ENCODE measurements at places on chromosomes 16 and 17. TPM values are rescaled to one million over a fixed set of nuclear protein-coding genes. Genes with fewer than 3 reads are reported as not detected.

DNA sequence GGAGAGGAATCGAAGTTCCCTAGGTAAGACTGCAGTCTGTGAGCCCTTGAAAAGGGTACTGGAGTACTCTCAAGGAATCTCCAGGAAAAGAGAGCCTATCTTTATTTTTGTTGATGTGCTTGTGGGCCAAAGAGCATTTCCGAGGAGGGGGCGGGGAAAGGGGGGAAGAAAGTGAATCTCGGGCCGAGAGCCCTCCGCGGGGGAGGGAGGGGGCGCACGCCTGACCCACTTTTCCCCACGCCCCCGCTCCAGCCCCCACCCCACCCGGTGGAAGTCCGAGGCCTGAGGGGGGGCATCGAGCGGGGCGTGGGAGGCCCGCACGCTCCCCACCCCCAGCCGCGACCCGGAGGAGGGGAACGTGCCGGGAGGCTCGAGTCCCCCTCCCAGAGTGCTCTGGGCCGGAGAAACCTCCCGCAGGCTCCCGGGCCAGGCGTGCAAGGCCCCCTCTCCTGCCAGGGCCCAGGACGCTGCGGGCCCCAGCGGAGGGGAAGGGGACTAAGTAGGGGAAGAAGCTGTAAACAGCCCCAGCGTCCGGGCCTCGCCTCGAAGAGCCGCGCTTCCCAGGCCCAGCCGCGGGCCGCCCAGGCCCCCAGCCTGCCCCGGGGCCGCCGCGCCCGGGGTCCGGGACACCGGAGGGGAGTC lies 444 bp downstream of the HELZ start:
- no peak for DNase-seq

DNA sequence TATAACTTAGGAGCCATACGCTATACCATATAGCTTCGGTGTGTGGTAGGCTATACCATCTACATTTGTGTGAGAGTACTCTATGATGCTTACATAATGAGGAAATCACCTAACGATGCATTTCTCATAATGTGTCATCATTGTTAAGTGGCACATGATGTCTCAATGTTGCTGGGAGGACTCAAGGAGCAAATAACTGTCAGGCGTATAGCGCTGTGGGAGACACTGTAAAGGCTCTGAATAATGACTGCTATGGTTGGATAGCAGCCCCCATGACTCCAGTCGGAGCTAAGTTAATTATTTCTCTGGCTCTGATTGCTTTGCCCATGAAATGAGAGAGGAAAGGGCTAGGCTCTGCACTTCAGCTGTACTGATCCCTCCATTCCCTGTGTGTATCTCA lies 197.2 kb downstream of the RGS9 start:
- no peak for DNase-seq

GRCh38 chr17:59230764-59231163 lies 10.5 kb downstream of the GDPD1 start:
- DNase-seq = no peak

DNA sequence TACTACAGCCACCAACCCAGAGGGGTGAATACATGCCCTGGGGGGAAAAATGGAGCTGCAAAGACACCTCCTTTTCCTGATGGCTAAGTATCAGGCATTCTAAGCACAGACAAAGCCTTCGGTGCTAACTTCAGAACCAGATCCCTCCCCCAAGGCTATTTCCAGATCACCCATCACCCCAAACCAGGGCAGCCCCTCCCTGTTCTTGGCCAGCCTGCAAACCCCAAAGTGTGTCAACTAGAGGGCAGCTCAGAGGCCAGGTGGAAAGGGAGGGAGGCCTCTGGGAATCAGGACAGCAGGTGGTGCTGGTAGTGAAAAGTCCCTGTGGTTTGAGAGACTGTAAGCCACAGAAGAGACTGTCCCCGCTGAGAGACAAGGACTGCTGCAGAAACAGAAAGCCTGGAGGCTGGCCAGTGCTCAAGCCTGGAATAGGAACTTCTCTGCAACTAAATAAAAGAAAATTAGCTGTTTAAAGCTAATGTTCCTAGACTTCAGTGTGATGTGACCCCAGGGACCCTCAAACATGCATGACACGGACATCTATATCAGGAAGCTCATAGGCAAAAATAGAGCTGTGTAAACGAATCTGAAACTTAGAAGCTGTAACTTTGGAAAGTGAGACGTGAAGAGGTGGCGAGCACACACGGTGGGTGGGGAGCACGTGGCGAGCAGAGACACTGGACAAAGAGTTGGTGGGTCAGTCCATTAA lies 9.1 kb downstream of the TUBG1 start:
- DNase-seq = no peak

DNA sequence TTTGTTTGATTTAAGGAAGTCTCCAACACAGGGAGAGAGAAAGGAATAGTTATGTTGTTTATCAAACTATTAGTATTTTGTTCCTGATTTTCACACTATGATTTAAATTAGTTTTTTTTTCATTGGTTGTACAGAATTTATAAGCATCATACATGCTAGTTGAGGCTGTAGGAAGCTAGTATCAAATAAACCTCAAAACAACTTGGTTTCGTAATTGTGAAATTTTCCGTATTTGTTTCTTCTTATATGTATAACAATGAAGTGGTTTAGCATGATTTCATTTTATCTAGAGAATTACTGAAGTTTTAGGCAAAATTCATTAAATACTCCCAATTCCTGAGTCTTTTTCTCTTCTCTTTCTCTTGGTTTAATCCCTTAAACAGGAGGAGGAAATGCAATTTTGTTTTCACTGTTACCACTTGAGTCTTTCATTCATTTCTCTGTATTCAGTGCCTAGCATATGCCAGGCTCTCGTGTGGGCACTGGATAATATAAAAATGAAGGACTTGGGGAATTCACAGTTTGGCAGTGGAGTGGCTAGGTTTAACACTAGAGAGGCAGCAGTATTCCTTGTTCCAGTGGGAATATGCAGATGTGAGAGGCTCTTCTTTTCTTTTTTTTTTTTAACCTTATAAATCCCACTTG lies 1.8 kb downstream of the CYLD start:
- no peak for DNase-seq

- DNase-seq = no peak
Measured at GRCh38 chr17:36926701-36927100, 10.6 kb upstream of the LHX1 start.

DNA sequence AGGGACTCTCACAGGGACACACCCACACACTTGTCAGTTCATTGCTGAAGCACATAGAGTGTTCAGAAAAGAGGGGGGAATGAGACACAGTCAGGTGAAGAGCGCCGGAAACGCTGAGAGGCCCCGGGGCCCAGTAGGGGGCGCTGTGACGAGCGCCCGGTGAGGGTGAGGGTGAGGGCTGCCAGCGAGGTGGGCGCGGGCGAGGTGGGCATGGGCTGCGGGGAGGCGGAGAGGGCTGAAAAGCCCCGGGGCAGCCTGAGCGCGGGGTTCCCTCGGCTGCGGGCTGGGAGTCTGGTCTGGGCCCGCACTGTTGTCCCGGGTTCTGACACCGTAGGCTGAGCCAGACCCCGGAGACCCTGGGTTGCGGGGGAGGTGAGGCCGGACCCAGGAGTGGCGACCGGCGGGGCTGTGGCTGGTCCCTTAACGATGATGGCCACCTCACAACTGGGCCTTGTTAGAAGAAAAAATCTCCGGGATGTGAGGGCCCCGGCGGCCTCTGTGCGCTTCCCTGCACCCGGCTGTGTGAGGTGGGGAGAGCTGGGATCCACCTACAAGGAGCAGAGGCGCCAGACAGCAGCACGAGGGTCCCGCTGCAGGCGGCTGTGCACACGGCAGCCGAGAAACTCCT lies 91.4 kb downstream of the C16orf78 start:
- DNase-seq = no peak

Gene SRCAP
- polyA plus RNA-seq = 40.4 TPM

Gene RFWD3
- 31.7 TPM for polyA plus RNA-seq

Gene STH
- not detected for polyA plus RNA-seq

Gene NCOR1
- 50.3 TPM for polyA plus RNA-seq

All from brain (organoid and tissue), 16 donors.